Lower leg skin (tissue), 4 donors: ENCODE measurements at places on chromosomes 16 and 17.

DNA sequence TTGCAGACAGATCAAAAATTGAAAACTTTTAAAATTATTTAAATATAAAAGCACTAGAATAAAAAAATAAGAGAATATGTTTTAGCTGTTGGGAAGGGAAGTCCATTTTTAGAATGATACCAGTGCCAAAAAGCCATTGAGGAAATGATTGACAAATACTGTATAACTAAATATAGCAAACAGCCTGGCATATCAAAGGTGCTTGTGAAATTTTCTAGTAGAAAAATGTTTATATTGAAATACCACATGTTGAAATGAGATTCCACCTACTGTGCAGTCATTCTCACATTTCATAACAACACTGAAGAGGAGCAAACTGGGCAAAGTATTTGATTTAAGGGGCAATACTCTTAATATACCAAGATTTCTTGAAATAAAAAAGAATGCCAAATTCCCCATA lies 183.5 kb downstream of the PHKB start:
- no peak for DNase-seq

- peak; percentile 50 for DNase-seq
Measured at GRCh38 chr16:55273959-55274358, 50.0 kb upstream of the IRX6 start.

DNA sequence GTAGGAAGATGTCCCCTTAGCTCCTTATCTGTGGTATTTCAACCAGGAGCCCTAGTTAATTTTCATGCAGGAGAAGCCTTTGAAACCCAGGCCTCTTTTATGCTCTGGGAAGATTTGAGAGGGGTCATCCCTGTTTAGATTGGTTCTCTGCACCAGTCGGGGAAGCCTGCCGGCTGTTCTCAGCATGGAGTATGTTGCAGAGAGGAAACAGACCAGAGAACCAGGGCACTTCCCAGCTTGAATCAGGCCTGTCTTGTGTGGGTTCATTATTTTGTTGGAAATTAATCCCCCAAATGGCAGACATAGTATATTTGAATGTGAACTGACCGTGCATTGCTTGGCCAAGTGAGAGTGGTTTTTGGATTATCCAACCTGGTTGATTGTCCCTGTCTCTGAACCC lies 1082.1 kb upstream of the RBFOX1 start:
- no peak for DNase-seq

DNA sequence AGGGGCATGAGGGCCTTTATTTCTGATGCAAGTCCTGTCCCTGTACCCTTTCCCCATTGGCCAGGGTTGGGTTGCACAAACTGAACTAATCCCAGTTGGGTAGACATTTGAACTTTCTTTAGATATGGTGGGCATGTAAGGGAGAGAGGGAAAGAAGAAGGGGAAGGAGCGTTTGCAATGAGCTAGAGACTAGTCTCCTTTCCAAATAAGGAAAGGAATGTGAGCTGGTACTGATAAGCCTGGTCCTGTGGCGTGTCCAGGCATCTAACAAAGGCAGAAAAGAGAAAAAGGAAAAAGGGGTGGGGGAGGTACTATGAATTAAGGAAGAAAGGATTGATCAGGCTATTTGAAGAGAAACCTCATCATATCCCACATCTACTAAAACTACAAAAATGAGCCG lies 20.3 kb downstream of the CHMP6 start:
- no peak for DNase-seq

GRCh38 chr16:88651276-88651988 lies 579 bp upstream of the CYBA start:
- DNase-seq, result peak; percentile 94

DNA sequence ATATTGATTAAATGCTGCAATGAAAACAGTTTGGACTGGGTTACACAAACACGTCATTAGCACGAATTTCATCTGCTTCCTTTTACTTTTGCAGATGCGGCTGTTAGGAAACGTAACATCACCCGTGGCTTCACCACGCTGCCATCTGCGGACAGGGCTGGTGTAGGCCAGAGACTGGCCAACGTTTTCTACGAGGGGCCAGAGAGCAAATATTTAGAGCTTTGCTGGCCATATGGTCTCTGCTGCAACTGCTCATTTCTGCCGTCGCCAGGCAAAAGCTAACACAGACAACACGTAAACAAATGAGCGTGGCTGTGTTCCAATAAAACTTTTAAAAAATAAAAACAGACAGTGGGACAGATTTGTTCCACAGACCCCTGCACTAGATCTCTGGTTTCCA lies 96.6 kb downstream of the ENGASE start:
- DNase-seq, result no peak

DNA sequence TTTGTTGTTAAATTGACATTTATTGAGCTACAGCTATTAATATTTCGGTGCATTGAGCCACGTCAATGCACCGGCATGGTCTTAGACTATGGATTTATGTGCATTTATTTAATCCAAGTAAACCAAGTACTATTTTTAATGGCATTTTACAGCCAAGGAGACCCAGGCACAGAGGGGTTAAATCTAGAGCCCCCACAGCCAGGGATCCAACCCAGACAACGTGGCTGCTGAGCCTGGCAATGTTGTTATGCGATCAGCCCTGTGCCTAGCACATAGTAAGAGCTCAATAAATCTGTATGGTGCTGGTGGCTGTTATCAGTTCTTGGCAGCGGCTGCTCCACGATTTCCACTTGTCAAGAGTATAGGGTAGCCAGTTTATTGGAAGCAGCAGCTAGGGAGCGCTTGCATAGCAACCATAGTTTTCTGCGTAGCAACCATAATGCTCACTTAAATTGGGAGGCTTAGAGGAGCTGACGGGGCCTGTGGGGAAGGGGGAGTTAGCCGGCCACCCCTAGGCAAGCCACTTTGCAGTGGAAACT lies 541 bp upstream of the RBBP6 start:
- DNase-seq, result no peak

DNA sequence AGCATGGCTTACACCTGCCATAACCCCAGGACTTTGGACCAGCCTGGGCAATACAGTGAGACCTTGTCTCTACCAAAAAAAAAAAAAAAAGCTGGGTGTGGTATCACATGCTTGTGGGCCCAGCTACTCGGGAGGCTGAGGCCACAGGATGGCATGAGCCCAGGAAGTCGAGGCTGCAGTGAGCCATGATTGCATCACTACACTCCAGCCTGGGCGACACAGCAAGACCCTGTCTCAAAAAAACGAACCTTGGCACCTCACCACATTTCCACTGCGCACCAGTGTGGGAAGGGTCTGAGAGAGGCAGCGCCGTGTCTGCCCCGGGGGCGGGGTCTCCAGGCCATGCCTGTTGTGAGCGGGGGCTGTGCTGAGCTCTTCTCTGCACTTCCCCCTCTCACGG lies 6.3 kb downstream of the ACSF3 start:
- DNase-seq, result no peak

DNA sequence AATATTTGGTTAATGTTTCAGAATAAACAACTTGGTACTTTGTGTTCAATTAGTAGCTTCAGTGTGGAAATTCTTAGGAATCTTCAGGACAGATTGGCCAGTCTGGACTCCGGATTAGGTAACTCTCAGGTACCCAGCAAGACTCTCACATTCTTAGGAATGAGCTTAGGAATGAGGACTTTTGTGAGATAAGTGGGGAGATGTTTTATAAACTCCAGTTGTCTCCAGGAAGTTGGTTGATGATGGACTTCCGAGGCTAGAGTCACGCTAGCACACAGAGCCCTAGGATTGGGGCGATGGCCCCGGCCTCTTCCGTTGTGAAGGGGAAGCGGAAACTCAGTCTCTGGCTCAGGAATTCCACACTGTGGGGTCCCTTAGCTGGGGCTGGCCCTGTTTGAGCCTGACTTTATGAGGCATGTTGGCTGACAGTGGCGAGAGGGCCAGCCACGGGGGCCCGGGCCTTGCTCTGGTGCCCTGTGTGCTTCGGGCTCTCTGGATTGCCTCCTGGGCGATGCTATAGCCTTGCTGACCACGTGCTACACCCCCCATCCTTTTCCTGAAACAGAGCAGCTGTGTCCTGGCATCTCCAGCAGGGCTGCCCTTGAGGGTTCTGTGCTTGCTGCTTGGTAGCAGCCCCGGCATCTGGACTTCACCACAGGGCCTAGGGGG lies 32.4 kb downstream of the RAB11FIP3 start:
- DNase-seq, result no peak

GRCh38 chr17:76371656-76372628 lies 12.5 kb upstream of the SPHK1 start:
- DNase-seq, result no peak

DNA sequence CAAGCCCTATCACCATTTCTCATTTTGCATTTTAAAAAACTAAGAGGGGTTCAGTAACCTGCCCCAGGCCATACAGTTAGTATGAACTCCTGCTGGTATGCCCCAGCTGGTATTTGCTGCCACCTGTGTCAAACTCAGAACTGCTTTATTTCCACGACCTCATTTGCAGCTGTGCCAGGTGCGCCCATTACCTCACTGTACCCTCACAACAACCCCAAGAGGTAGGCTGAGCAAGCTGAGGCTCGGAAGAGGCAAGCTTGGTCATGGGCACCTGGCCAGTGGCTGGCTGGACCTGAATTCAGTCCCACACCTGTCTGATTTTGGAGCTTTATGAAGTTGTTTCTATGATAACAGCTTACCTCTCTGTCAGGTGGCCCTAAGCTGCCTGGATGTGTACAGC lies 7.6 kb downstream of the EPN2 start:
- no peak for DNase-seq

- no peak for DNase-seq
Measured at GRCh38 chr16:87358250-87358649, 25.3 kb downstream of the FBXO31 start.

GRCh38 chr17:16534236-16534635 lies 34.8 kb downstream of the ZNF287 start:
- peak; percentile 25 for DNase-seq

DNA sequence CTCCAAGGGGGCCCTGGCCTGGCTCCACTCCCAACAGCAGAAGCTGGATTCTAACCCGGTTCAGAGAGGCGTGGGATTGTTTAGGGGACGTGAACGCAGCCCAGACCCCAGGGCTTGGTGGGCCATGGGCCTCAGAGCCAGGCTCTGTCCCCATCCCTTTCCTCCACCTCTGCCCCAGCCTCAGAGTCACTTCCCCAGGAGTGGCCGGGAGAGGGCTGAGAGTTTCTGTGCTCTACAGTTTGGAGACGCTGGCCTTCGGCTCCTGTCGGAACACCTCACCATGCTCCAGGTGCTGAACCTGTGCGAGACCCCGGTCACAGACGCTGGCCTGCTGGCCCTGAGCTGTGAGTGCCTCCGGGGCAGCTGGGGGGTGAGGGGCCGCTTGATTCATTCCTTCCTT lies 73.8 kb upstream of the PLCG2 start:
- no peak for DNase-seq
